ENCODE measurements at places on chromosomes 13 and 19.

- no peak for DNase-seq
These were observed 128.0 kb downstream of the TRPC4 start for GRCh38 chr13:37741536-37741935.

DNA sequence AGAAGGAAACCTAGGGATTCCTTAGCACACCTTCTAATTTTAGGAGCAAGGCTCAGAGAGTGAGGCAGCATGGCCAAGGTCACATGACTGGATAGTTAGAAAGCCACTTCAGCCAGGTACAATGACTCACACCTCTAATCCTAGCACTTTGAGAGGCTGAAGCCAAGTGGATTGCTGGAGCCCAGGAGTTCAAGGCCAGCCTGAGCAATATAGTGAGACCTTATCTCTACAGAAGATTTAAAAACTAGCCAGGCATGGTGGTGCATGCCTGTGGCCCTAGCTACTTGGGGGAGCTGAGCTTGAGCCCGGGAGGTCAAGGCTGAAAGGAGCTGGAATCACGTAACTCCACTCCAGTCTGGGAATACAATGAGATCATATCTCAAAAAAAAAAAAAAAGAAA is 69.2 kb downstream of the TEX26 start:
- no peak for DNase-seq

DNA sequence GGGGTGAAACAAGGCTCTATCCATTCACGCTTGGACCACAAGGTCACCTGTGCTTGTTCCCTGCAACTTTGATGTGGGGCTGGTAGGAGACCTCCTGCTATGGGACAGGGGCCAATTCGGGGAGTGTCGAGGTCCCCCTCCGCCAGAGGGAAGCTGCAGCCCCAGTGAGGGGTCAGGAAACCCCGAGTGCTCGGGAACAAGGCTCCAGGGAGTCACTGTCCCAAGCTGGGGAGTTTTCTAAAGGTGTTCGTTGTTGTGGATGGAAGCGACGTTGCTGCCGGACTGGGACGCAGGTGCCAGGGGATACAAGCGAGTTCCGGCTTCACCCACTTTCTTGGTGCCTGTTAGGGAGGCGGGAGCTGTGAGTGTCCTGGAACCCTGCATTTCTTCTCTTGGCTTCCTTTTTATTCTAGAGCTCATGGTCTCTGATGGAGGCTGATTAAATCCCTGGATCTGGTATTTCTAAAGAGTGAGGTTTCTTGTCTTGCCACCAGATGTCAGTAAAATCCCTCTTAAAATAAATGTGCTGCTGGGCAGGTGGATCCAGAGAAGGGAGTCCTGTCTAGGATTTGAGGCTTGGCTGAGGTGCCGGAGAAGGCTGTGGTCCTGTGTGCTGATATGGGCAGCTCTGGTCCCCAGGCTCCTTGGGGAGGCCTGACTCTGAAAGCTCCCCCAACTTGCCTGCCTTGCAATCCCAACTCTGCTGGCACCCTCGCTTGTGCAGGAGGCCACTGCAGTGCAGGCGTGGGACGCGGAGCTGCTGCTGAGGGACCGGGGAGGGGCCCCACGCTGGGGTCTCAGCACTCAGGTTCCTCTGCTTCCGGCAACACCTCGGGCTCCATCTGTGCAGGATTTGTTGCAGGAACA is 153.9 kb downstream of the TEX29 start:
- DNase-seq: no peak

DNA sequence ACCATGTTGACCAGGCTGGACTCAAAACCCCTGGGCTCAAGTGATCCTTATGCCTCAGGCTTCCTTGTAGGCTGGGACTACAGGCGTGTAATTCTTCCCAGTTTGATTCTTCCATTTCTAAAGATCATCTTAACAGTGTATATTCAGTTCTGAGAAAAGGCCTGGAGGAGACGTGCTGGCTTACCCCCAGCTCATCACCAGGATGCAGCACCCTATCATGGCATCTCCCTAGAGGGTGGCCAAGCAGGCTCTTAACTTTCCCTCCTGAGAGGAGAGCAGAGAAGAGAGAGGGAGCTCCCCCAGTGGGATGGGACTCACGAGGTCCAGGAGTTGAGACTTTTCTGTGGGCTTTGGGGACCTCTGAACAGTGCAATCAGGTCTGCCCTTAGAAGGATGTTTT is 2.1 kb upstream of the TUBA3C start:
- no peak for DNase-seq

- no peak for DNase-seq
These were observed 251.5 kb downstream of the DNAJC15 start for GRCh38 chr13:43274881-43275280.

All from stimulated activated CD4-positive, alpha-beta T cell treated with anti-CD3 and anti-CD28 coated beads, Interleukin-1b, Interleukin-23, amount 100 ng/mL, for 1 hour (primary cell).